Effector memory CD4-positive, alpha-beta T cell (primary cell): ENCODE measurements at places on chromosomes 3 and 15.

GRCh38 chr15:62818691-62819090 is 223.9 kb upstream of the TPM1 start:
- no peak for DNase-seq

DNA sequence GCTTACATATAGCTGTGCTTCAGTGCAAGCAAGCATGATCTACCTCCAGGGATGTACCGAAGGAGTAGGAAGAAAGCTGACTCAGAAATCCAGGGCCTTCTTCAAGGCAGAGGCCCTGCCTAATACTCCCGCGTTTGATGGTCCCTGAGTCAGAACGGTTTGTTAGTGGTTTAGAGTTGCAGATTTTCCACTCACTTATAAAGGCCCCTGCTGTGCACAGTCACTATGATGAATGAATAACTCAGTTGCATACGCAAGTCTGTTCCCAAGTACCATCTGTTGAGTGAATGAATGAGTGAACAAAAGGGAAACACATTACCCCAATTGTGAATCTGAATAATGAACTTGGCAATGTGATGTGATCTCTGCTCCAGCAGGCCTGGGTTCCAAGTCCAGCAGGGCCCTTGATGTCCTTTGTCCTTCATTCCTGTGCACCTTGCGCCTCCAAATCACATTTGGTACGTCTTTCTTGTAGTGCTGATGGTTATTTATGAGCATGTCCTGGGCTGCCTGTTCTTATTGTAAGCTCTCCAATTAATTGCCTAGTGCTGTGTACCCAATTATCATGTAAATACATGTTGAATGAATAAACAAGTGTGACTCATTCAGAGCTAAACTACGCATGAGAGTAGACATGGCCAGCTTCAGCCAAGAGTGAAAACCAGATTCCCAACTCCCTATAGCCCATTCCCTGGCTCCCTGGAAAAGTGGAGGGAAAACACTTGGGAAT is 85.3 kb upstream of the LIMD1 start:
- no peak for DNase-seq

DNA sequence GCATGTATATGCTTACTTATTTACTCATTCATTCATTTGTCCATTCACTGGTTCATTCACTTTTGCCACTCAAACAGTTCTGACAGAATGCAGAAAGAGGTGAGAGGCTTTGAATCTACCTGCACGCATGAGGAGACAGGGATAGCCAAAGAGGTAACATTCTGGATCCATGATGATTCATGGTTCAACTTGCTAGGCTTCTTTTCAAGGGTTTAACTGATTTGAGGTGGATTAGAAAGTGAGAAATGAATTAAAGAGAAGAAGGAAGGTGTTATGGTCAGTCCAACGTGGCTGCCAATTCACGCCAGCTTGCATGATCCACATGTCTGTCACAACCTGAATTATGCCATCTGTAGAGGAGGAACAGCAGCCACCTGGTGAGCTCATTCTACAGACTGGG is 260.6 kb downstream of the ARRDC4 start:
- no peak for DNase-seq

DNA sequence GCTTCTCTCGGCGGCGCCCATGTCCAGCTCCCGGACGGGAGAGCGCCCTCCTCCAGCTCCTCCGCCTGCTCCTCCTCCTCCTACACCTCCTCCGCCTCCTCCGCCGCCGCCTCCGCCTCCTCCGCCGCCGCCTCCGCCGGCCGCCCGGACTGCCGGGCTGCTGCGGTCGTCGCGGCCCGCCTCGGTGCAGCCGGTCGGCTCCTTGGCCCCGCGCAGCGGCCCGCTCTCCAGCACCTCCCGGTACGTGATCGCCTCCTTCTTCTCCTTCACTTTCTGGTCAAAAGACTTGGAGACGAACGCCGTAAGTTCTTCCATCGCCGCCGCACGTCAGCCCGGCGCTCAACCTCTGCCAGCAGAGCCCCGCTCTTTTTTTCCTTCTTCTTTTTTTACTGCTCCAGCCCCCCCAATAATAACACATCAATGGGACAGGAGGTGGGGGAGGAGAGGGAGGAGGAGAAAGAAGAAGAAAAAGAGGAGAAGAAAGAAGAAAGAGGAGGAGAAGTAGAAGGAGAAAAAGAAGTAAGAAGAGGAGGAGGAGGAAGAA is 438 bp downstream of the SHOX2 start:
- DNase-seq: no peak

- DNase-seq: no peak
Measured at GRCh38 chr15:45539680-45540079, 17.1 kb upstream of the SLC30A4 start.

DNA sequence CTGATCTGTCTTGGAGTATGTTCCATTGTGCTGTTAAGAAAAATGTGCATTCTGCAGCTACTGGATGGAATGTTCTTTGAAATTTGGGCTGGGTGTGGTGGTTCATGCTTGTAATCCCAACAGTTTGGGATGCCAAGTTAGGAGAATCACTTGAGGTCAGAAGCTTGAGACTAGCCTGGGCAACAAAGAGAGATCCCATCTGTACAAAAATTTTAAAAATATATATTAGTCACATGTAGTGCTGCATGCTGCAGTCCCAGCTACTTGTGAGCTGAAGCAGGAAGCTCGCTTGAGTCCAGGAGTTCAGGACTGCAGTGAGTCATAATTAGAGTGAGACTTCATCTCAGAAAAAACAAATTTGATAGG is 62.8 kb upstream of the PLSCR4 start:
- no peak for DNase-seq

DNA sequence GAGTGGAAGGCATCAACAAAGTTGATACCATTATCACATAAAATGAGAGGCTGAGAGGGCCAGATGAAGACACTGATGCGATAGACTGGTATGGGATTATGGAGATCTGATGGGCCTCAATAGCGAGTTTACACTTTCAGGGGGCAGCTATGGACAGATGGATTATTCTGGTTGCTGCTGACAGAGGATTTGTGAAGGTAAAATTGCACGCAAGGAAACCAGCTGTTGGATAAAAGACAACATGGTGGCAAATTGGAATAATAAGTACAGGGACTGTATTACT is 203.9 kb downstream of the MBNL1 start:
- DNase-seq: no peak

DNA sequence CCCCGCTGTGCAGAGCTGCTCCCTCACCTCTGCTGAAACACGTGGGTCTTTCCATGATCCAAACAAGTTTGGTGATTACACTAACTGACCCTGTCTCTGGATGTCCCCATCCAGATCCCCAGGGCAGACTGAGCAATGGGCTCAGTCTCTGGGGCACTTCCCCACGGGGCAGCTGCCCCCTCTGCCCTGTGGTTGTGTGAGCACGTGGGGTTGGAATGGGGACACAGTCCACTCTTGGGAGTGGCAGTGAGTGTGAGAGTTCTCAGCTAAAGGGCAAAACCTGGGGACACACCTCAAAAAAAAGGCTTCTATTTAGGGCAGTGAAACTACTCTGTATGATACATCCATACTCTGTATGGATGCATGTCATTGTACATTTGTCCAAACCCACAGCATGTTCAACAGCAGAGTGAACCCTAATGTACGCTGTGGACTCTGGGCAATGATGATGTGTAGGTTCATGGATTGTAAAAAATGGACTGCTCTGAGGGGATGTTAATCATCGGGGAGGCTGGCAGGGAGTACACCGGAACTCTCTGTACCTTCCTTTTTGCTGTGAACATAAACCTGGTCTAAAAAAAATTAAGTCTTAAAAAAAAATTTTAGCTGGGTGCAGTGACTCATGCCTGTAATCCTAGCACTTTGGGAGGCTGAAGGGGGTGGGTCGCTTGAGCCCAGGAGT is 49.9 kb upstream of the BLM start:
- DNase-seq: no peak

GRCh38 chr15:55742927-55743728 is at the start of gene PRTG:
TSS of gene PRTG (minus strand) at chr15:55743152. CDS start at chr15:55742931, 221 bp downstream.
- DNase-seq: no peak

DNA sequence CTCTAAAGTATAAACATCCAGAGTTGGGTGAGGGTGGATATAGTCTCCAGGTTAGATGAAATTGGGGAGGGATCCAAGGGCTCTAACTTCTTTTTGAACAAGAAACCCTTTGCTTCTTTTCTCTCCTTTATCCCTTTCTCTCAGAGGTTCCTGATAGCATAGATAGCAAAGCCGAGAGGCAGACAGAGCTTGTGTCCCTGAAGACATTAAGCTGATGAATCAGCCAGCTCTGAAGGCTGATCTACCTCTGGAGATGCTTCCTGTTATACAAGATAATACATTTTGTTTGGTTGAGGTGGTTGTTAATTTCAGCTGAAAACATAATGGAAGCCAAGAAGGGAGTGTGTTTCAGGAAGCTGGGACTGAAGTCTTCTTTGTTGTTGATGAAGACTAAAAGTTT is 193.2 kb downstream of the PDCD6IP start:
- no peak for DNase-seq

DNA sequence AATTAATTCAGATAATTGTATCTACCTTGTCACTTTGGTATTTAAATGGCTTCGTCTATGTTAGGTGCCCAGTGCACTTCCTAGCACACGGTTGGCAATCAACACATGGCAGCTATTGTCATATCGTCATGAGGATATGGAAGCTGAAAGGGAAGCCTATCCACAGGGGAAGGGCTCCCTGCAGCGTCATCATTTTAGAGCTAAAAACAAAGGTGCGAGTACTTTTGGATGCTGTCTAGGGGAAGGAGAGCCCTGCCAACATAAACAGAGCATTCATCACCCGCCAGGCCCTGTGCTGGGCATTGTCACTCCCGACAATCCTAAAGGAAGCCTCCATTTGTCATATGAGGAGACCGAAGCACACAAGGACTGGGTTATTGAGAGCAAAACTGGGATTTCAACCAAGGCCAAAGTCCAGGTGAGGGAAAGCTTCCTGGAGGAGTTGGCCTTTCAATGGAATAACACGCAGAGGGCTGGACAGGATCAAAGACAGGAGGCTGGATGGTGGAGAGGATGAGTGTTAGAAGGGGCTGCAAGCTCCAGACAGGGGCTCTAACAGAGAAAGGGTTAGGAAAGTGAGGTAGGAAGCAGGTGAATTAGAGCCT is 8.0 kb upstream of the PARL start:
- no peak for DNase-seq
